Testis (tissue), 5 donors: ENCODE measurements at places on chromosomes 5 and 9. TPM values are rescaled to one million over a fixed set of nuclear protein-coding genes. Genes with fewer than 3 reads are reported as not detected.

The NEK6 gene
- 11.5 TPM for total RNA-seq

The ZNF483 gene
- 28.6 TPM for total RNA-seq

The CCNI2 gene
- 2.7 TPM for total RNA-seq

The GOLGA2 gene
- 133 TPM for total RNA-seq

The PSD2 gene
- total RNA-seq, result 1.9 TPM
